ENCODE measurements at places on chromosomes 5 and 9. TPM values are rescaled to one million over a fixed set of nuclear protein-coding genes. Genes with fewer than 3 reads are reported as not detected.

Gene SLC4A9
- not detected for total RNA-seq

Gene ANKRD18A
- total RNA-seq, result not detected

DNA sequence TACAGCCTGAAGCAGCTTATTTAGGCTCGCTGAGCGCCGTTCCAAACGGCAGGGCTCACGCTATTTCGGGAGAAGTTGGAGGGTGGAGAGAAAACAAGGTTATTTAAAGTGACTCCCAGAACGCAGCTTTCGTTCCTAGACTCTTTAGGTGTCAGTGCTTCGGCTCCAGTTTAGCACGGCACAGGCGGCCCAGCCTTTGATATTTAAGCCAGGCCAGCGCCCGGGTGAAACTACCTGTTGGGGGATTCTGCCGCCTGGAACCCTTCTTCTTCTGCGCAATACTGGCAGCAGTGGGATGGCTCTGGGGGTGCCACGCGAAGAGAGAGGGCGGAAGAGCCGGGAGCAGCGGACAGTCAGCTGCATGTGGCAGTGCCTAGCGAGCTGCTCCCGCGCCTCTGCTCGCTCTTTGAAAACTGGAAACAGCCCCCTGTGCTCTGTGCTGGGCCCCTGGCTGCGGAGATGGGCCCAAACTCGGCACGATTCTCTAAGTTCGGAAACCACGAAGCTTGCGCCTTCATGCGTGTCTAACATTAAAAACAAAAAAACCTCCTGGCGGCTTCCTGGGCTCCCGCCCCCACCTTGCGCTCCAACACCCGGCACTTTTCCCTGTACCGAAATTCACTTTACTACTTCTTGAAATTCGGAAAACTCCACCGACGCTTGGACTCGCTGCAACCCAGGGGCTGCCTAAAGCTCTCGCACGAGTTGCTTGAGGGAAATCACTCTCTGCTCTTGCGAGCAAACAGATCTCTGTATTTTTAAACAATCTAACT lies 34.6 kb upstream of the NFIB start:
- no peak for DNase-seq

GRCh38 chr5:118236108-118236849 lies 752.1 kb downstream of the DTWD2 start:
- no peak for DNase-seq

- DNase-seq, result no peak
Observed at GRCh38 chr9:121983736-121984135, 109.4 kb downstream of the TTLL11 start.

- no peak for DNase-seq
Observed at GRCh38 chr5:94976853-94977252, 308.0 kb downstream of the MCTP1 start.

Data from IMR-90 (cell line).